Esophagus muscularis mucosa (tissue), 4 donors: ENCODE measurements at places on chromosomes 7 and 10. TPM values are rescaled to one million over a fixed set of nuclear protein-coding genes. Genes with fewer than 3 reads are reported as not detected.

Gene MKX
- 24.9 TPM for total RNA-seq

DNA sequence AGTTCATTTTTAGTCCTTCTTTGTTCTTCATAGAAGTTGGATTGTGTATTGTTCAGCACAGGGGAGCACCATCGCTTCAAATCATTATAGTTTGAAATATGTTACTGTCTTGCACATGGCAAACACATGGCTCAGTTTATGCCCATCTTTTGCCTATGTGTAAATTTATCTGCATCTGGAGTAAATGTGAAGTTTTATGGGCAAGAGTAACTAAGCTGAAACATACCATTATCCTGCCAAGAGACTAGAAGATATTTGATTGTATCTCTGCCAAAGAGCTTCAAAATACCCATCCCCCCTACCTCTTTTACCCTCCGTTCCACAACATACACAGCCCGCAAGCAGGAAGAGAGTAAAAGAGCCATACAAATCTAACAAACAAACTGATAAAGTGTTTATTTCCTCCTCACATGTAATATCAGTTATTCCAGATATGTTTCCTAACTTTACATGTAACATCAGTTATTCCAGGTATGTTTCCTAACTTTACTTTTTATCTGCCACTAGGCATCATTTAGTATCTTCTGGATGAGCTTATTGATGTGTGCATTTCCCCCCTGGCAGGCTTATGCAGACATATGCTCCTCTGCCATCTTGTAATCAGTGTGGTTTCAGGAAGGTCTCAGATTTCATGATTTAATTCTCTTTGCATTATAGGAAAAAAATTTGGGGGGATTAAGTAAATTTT lies 127.7 kb downstream of the SRI start:
- DNase-seq, result no peak

GRCh38 chr10:124693801-124694416 lies 50.3 kb downstream of the FAM53B start:
- no peak for DNase-seq

Gene LRIT1
- not detected for total RNA-seq

Gene TOMM7
- 289 TPM for total RNA-seq

- DNase-seq, result no peak
Measured at GRCh38 chr10:71700731-71701368, 18.7 kb downstream of the C10orf105 start.

DNA sequence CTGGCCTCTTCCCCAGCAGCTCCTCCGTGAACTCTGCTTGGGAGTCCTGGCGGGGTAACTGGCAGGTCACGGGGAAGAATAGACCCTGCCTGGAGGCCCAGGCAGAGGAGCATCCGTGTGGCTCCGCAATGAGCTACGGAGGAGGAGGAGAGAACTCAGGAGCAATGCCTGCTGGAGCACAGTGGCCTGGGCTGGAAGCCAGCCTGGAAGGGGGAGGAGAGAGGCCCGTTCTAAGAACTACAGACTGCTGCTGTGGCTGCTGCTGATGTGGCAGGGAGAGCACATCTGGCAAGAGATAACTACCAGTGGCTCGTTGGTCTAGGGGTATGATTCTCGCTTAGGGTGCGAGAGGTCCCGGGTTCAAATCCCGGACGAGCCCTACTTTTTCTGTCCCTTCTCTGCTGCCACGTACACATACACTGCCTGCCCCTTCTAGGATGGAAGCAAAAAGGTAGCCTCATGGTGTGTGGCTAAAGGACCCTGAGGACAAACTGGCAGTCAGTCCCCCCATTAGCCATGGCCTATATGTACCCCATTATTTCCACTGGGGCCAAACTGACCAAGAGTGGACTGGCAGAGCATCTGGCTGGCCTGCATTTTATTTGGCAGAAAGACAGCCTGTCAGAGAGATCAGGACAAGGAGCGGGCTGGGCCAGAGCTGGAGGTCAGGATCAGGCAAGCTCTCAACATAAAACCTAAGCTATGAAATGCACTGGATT lies 7.7 kb upstream of the OPN1SW start:
- DNase-seq, result peak; percentile 94

DNA sequence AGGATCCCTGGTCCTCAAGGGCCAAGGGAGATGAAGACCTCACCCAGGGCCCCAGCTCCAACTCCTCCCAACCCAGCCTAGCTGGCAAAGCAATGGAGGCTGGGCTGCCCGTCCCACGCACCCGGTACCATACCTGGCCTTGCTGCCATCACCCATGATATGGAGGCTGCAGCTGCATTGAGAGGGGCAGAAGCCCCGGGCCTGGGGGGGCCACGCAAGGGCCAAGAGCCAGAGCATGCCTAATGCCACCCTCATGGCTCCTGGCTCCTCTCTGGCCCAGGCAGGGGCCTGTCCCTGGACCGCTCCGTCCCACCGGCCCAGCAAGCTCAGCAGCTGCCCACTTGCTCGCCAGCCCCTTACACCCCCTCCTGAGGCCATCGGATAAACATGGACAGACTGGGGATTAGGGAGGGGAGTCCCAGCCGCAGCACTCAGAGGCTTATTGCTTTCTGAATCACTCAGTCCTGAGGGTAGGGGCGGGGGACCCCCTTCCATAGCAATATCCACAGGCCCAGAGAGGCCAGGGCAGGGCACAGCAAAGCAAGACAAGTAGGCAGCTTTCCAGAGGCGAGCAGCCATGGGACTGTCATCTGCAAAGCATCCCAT lies at the start of gene LRIT1:
LRIT1 (minus strand) TSS at position 362 of the 606 bp plus-strand sequence; CDS start at position 255, 107 bp downstream.
- DNase-seq, result no peak
